ENCODE measurements at places on chromosomes 2 and 18.

DNA sequence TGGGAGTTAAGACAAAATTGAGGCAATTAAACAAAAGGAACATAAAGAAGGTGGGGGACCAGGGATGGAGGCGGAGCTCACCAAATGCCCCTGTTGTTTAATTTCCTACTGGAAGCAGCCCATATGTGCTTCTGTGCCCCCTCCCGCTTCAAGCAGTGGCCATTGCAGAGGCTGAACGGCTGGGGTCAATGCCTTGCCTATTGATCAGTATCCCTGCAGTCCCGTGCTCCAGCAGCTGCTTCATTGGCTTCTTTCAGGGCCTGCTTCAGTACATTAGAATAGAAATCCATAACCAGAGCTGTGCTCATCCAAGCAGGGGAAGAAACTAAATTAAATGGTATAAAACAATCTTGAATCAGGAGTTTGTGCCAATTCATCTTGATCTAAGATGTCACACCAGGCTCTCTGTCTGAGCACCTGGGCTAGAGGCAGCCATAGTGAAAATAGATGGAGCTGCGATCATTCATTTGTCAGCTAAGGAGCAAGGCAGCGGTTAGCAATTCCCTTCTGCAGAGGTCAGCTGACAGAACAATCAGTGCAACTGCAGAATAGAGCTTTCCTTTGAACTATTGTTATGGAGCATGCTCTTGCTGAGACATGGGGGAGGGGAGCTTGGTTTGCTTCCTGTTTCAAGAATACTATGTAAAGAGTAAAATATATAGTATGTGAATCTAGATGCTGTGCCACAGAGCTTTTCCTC, 222.4 kb downstream of the WDR7 start:
- peak; percentile 25 for DNase-seq

DNA sequence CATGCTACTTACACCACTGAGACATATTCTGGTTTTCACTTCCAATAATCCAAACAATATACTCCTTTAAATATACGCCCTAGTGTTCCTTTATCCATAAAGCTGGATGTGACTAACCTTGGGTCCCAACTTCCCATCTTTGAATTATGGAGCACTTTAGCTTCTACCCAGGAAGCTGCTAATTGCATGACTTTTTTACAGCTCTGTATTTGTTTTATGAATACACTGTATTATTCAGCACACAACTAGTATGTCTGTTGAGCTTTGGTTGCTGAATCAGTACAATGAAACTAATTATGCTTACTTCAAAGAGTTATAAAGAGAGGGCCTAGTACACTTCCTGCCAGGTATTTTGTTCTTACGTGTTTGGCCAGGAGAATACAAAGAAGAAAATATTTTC, 118.5 kb downstream of the BAZ2B start:
- no peak for DNase-seq

GRCh38 chr2:241136661-241137260, 12.5 kb downstream of the PASK start:
- DNase-seq = no peak

DNA sequence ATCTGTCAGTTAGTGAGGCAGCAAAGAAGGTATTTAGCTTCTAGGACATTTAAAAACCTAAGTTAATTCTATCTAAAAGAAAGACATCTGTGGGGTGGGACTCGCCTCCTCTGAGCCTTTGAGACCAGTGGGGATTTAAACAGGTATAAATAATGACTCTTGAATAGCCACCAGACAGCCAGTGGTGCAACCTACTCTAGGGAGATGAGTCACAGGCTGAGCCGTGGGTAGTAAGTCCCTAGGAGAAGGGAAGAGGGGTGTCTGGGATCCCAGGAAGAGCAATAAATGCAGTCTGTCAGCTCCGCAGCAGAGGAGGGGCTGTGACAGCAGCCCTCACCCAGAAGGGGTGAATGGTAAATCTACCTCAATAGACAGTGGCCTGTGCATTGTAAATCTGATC, 43.1 kb upstream of the GALNT3 start:
- DNase-seq = no peak

- no peak for DNase-seq
Observed at GRCh38 chr2:170911314-170911889, 17.7 kb upstream of the GORASP2 start.

DNA sequence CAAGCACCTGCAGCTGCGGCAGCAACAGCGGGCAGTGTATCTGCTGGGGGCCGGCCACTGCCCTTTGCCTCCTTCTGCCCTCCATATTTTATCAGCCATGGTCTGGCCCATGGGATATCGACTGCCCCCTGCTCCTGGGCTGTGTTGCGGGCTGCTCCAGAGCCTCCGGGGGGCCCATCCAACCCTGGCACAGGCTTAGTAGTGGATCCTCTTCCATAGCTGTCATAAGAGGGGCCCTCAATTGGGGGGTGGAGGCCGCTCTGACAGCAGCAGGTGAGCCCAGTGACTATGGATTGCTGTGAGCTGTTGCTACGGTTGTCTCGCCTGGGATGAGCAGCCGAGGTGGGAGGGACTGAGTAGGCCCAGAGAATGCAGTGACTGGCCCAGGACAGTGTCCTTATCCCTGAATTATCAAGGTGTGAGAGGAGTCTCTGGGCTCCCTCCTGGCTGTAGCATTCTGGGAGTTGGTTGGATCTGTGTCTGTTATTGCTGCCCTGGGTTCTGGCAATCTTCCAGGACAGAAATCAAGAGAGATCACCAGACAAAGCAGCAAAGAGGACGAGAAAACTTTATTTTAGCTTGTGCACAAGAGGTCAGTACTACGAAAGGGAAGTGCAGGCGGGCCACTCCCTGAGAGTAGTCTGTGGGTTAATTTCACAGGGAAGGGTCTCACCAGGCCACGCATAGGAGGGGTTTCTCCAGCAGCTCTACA, 145.1 kb downstream of the ASB1 start:
- DNase-seq = peak; percentile 10

DNA sequence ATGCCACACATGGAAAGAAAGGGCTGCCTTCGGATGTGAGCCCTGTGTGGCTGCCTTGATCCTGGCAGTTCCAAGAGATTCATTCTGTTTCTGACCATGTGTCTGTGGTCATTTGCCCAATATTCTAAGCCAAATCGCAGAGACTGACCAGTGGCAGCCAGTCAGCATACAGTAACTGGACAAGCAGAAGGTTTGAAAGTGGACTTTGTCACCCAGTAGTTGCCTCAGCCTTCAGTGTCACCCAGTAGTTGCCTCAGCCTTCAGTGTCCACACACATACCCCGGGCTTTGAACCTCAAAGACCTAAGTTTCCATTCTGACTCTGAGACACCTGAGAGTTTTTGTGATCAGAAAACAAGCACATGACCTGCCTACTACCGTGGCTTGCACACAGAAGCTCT, 5.0 kb downstream of the RFX8 start:
- no peak for DNase-seq

DNA sequence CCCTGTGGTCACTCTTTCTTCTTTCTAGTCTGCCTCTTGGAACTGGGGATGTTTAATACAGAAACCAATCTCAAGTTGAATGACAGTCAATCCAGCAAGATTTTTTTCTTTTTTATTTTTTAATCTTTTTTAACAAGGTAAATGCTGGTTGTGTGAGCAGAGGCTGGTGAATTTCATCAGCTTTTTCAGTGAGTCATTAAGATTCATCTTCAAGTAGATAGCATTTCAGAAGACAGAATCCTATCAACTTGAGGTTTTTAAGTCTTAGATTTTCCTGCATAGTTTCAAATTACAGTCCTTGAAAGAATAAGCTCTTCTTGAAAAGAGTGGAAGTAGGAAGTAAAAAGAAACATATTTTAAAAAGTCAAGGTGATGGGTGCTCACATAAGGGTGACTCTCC, 12.4 kb downstream of the SLC8A1 start:
- no peak for DNase-seq

GRCh38 chr2:230893338-230893737, 28.6 kb downstream of the ITM2C start:
- no peak for DNase-seq

- no peak for DNase-seq
Observed at GRCh38 chr2:224134003-224134734, 95.1 kb upstream of the SERPINE2 start.

- DNase-seq = no peak
Observed at GRCh38 chr2:9327873-9328352, 95.4 kb downstream of the ITGB1BP1 start.

GRCh38 chr2:37263839-37264238, 32.4 kb downstream of the NDUFAF7 start:
- no peak for DNase-seq

DNA sequence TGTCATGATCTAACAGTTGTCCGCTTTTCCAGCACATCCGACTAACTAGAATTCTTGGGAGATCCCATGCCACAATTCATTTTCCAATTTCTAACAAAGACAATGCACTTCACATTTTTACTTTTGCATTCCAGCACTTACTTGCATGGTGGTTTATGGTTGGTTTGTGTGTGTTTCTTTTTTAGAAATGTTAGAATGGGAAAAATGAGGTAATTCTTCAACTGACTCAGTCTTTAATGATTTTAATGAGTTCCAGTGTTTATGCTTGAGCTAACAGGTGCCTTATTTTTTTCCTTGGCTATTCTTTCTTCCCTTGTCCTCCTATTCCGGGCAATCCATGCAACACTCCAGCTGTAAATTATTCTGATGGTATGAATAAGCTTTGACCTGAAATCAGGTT, 46.4 kb downstream of the SLC8A1 start:
- DNase-seq = no peak

- DNase-seq = no peak
Observed at GRCh38 chr2:28172114-28172898, 220.4 kb upstream of the FOSL2 start.

DNA sequence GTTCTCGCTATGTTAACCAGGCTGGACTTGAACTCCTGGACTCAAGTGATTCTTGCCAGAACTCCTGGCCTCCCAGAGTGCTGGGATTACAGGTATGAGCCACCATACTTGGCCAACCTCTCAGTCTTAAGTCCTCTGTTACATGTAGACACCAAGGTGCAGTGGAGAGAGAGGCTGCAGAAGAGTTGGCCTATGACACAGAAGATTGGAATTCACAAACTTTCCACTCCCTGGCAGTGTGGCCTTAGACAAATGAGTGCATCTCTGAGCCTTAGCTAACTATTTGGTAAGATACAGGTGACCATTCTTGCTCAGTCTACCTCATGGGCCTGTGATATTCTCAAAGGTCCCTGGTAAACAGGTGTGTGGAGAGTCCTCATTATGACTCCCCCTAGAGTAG, 159.7 kb downstream of the MYCN start:
- no peak for DNase-seq

GRCh38 chr2:97757062-97757461, 43.7 kb downstream of the ZAP70 start:
- no peak for DNase-seq

GRCh38 chr2:19357402-19358241, 801 bp downstream of the OSR1 start:
- DNase-seq = peak; percentile 45

DNA sequence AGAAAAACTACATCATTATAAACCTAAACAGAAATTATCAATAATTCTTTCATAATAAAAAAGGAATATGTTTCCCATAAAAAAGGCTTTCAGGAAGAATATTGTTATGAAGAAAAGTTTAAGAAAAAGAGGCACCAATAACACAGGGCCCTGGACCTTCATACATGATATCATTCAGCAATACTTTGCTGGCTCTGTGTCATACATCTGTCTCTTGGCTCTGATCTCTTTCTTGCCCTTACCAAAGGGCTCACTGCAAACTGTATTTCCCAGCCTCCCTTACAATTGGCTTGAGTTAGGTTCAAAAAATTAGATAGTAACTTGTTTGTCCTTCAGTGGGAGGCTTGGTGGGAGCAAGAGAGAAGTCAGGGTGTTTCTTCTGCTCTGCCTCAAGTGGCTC, 499.0 kb downstream of the TGIF1 start:
- DNase-seq = no peak

- no peak for DNase-seq
Observed at GRCh38 chr18:52391810-52392559, 52.0 kb downstream of the DCC start.

DNA sequence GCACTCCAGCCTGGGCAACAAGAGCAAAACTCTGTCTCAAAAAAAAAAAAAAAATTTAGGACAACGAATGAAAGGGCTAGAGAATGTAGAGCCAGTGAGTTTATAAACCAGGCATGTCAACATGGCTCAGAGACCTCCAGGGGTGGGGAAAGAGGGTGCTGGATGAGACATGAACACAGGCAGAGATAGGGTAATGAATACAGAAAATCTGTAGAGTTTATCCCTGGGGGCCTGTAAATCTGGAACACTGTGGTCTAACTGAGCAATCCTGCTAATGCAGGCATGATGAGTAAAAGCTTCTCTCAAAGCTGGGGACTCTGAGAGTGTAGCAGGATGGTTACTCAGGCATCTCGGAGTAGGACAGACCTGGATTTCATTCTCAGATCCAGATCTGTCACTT, 59.2 kb upstream of the IGFBP2 start:
- no peak for DNase-seq

- DNase-seq = peak; percentile 18
Observed at GRCh38 chr2:241894056-241894641, 24.6 kb downstream of the RTP5 start.

DNA sequence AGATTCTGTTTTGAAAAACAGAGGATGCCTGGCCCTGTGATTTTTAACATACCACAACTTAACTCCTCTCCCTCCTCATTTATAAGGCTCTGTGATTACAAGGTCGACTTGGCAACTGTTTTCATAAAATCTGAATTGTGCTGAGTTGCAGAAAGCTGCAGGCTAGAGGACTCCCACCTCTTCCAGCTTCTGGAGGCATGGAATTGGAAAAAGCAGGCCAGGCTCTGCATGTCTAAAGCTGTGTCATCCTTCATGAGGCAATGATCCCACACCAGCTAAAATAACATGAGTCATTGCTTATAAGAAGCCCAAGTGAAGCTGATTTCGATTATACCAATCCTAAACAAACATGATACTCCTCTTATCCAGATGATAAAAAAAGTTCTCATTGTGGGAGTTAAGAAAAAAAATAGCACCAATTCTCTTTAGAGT, 11.7 kb downstream of the ARHGAP28 start:
- peak; percentile 64 for DNase-seq

- DNase-seq = no peak
Observed at GRCh38 chr2:196563876-196564275, 75.6 kb upstream of the CCDC150 start.

Data from femur (tissue), 1 donor.